ENCODE measurements at places on chromosomes 3 and 15.

GRCh38 chr3:149090907-149091306 lies 4.6 kb upstream of the HLTF start:
- no peak for DNase-seq

GRCh38 chr3:30299674-30300385 lies 306.6 kb upstream of the TGFBR2 start:
- DNase-seq, result peak; percentile 56

GRCh38 chr15:31163769-31164572 lies 62.4 kb upstream of the TRPM1 start:
- peak; percentile 53 for DNase-seq

GRCh38 chr3:172209333-172210321 lies 170.2 kb downstream of the FNDC3B start:
- DNase-seq, result no peak

- peak; percentile 53 for DNase-seq
Measured at GRCh38 chr3:55042591-55042990, 114.7 kb upstream of the LRTM1 start.

GRCh38 chr15:100111125-100112060 lies 230.4 kb downstream of the ADAMTS17 start:
- peak; percentile 90 for DNase-seq

GRCh38 chr15:67072442-67072841 lies 7.0 kb downstream of the SMAD3 start:
- no peak for DNase-seq

DNA sequence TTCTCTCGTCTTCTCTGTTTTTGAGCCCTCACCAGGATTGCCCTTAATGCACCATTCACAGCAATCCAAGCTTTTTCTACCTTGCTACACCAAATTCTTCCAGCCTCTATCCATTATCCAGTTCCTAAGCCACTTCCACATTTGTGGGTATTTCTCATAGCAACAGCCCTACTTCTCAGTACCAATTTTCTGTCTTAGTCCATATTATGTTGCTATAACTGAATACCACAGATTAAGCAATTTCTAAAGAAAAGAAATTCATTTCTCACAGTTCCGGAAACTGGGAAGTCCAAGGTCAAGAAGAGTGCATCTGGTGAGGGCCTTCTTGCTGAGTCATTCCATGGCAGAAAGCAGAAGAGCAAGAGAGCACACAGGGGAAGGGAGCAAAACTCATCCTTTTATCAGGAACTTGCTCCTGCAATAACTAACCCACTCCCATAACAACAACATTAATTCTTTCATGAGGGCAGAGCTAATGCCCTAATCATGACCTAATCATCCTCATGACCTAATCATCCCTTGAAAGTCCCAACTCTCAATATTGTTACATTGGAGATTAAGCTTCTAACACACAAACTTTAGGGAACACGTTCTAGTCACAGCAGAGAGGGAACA lies 9.7 kb upstream of the EIF1B start:
- peak; percentile 91 for DNase-seq

- no peak for DNase-seq
Measured at GRCh38 chr3:196624067-196624790, 15.3 kb upstream of the NRROS start.

Measured in choroid plexus epithelial cell (primary cell).